ENCODE measurements at places on chromosomes 5 and 9. TPM values are rescaled to one million over a fixed set of nuclear protein-coding genes. Genes with fewer than 3 reads are reported as not detected.

Gene OR1J2
- not detected for total RNA-seq

Gene TGFBI
- total RNA-seq: 18.5 TPM

Gene TAF11L5
- not detected for total RNA-seq

Gene UQCRQ
- total RNA-seq: 115 TPM

Gene CA9
- total RNA-seq: not detected

Gene NUTM2G
- total RNA-seq: not detected

Gene STOML2
- total RNA-seq: 43.9 TPM

Gene GARIN3
- total RNA-seq: not detected

Gene ACOT12
- total RNA-seq: not detected

DNA sequence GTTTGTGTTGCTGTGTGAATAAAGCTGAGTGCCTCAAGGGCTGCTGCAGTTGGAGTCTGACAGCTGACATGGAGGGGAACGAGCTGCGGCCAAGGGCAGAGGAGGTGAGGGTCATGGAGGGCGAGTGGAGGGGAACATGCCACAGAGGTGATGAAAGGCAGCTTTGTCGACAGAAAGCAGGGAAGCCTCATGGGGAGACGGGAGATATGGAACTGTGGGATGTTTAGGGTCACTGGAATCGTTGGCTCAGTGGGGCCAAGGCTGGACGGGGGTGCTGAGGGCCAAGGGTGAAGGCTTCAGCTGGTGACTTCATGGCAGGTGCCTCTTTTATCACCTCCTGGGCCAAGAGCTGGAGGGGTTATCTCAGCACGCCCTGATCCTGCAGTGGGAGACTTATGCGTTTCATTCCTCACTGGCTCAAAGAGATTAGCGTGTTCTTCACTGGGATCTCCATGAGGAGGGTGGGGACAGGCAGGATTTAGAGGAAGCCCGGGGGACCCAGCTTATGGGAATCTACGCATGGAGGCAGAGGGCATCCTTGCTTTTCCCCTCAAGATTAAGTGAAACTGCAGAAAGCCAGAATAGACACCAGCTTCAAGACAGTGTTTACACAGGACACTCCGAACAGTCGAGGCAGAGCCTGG is 42.2 kb downstream of the FAM240B start:
- H3K27ac ChIP-seq: no peak overlapping the region
- no peaks in the 10 kb centered on the region for H3K4me1 ChIP-seq
- DNase-seq: no peak
- no peak overlapping the region for H3K4me3 ChIP-seq

GRCh38 chr9:97807681-97808080 is 45.3 kb upstream of the FOXE1 start:
- no peak overlapping the region for H3K27ac ChIP-seq
- DNase-seq: no peak
- peaks cover 6% of the 10 kb centered on the region for H3K4me1 ChIP-seq
- H3K27me3 ChIP-seq: peaks cover 6% of the 10 kb centered on the region

DNA sequence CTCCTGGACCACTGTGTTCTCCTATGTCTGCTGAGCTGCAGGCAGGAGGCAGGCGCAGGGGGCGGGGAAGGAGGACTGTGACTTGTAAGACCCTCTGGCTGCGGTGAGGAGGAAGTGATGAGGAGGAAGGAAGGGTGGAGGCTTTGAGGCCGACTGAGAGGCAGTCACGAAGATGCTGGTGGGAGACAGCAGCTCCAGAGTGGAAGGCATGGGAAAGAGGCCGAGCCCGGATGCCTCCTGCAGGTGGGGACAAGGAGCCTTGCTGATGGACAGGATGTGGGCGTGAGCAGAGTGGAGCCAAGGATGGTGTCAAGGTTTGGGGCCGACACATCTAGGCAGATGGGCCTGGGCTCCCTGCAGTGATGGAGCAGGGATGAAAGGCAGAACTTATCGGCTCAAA is 74.3 kb upstream of the ICE1 start:
- H3K27me3 ChIP-seq: no peaks in the 10 kb centered on the region
- H3K36me3 ChIP-seq: no peaks in the 10 kb centered on the region
- no peak overlapping the region for H3K27ac ChIP-seq
- H3K4me3 ChIP-seq: no peak overlapping the region
- H3K4me1 ChIP-seq: peaks cover 8% of the 10 kb centered on the region

GRCh38 chr9:91712811-91713210 is 237.2 kb downstream of the ROR2 start:
- peaks cover 2% of the 10 kb centered on the region for H3K27me3 ChIP-seq
- no peak overlapping the region for H3K4me3 ChIP-seq
- peaks cover 29% of the 10 kb centered on the region for H3K4me1 ChIP-seq
- H3K27ac ChIP-seq: peak overlapping the region; percentile 59
- no peaks in the 10 kb centered on the region for H3K36me3 ChIP-seq

DNA sequence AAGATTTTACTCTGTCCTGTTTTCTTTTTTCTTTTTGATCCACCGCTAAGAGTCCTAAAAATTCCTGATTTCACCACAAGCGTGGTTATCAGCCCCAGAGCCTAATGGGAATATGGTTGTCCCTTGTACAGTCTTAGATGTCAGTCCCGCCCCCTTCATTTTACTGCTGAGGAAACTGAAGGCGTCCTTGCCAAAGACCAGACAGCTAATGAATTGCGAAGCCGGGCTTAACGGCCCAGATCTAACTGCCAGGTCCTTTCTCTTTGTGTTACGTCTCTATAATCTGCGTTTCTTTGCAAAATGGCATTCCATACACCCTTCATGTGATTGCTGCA is 497 bp downstream of the NSA2 start:
- peak overlapping the region; percentile 67 for H3K27ac ChIP-seq
- no peaks in the 10 kb centered on the region for H3K27me3 ChIP-seq
- H3K36me3 ChIP-seq: peaks cover 22% of the 10 kb centered on the region
- peaks cover 16% of the 10 kb centered on the region for H3K4me1 ChIP-seq
- no peak for DNase-seq

DNA sequence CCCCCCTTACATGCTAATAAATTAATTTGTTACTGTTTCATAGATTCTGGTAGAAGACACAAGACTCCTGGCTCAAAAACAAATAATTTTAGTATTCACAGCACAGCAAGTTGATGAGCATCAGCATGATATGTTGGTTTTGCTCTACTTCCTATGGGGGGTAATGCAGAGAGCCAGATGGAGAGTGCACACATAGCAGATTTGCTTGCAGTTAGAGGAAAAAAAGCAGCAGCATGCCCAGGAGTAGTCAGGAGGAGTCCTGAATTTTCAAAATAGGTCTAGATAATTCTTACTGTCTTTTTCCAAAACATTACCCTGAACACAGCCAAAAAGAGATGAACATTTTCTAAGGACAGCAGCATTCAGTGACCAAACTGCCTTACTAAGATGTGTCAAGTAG is 261.3 kb downstream of the COX7C start:
- H3K27me3 ChIP-seq: no peaks in the 10 kb centered on the region
- H3K4me1 ChIP-seq: no peaks in the 10 kb centered on the region
- no peaks in the 10 kb centered on the region for H3K36me3 ChIP-seq
- H3K4me3 ChIP-seq: no peak overlapping the region

GRCh38 chr5:66871651-66872050 is 275.5 kb downstream of the MAST4 start:
- DNase-seq: no peak
- no peaks in the 10 kb centered on the region for H3K36me3 ChIP-seq
- H3K27ac ChIP-seq: no peak overlapping the region

DNA sequence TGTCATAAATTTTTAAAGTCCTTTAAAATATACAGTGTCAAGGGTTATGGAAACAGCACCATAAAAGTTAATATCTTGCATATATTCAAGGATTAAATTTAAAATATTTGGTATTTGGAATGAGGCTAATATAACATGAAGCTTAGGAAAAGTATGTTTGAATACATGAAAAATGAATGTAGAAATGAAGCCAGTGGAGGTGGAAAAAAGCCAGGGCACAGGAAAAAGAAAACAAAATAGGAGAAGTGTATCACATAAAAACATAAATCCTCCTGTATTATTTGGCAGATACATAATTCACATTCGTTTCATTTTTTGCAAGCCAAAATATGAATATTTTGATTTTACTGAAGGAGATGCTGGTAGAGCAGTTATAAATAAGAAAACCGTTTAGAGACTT is 587.0 kb upstream of the ZNF608 start:
- H3K4me1 ChIP-seq: no peaks in the 10 kb centered on the region
- no peaks in the 10 kb centered on the region for H3K36me3 ChIP-seq
- H3K27ac ChIP-seq: no peak overlapping the region
- H3K4me3 ChIP-seq: no peak overlapping the region
- H3K27me3 ChIP-seq: no peaks in the 10 kb centered on the region

DNA sequence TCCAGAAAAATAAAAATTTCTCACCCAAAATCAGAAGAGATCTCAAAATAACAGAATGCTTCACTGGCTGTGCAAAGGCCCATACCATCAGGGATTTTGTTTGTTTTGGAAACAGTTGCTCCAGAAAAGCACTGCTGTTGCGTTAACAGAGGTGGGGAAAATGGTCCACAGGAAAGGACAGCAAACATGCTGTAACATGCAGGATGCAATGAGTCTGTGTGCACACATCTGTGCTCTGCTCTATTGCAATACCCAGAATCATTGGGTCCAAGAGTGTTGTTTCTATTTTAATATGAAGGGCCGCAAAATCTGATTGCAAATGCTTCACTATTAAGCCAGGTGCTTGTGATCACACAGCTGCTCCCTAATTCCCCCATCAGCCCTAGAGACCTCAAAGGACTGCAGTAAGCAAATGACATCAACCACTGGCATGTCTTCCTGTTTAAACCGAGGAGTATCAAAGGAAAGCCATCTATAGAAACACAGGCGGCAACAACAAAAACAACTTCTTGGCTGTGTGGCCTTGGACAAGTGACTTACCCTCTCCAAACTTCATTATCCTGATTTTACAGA is 141.0 kb downstream of the DCP2 start:
- DNase-seq: no peak
- H3K27ac ChIP-seq: no peak overlapping the region
- no peaks in the 10 kb centered on the region for H3K4me1 ChIP-seq
- H3K36me3 ChIP-seq: no peaks in the 10 kb centered on the region
- H3K27me3 ChIP-seq: no peaks in the 10 kb centered on the region

GRCh38 chr9:105503881-105504280 is 54.0 kb upstream of the FKTN start:
- H3K36me3 ChIP-seq: no peaks in the 10 kb centered on the region
- H3K27me3 ChIP-seq: no peaks in the 10 kb centered on the region
- no peak overlapping the region for H3K4me3 ChIP-seq
- no peak overlapping the region for H3K27ac ChIP-seq
- no peaks in the 10 kb centered on the region for H3K4me1 ChIP-seq
- DNase-seq: no peak

- no peak overlapping the region for H3K27ac ChIP-seq
- peaks cover 11% of the 10 kb centered on the region for H3K4me1 ChIP-seq
- no peak overlapping the region for H3K4me3 ChIP-seq
- no peaks in the 10 kb centered on the region for H3K27me3 ChIP-seq
Measured at GRCh38 chr9:137666955-137667670, 48.3 kb downstream of the EHMT1 start.

DNA sequence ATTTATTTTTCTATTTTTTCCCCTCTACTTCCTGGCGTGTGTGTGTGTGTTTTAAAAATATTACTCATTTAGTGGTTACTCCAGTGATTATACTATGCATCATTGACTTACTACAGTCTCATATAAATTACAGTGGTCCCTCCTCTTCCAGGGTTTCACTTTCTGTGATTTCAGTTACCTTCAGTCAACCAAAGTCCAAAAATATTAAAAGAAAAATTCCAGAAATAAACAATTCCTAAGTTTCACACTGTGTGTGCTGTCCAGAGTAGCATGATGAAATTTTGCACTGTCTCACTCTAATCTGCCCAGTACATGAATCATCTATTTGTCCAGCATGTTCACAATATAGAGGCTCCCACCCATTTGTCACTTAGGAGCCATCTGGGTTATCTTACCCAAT is 47.4 kb upstream of the CCDC112 start:
- H3K27ac ChIP-seq: no peak overlapping the region
- no peaks in the 10 kb centered on the region for H3K36me3 ChIP-seq
- no peak for DNase-seq
- no peaks in the 10 kb centered on the region for H3K4me1 ChIP-seq
- H3K27me3 ChIP-seq: no peaks in the 10 kb centered on the region

DNA sequence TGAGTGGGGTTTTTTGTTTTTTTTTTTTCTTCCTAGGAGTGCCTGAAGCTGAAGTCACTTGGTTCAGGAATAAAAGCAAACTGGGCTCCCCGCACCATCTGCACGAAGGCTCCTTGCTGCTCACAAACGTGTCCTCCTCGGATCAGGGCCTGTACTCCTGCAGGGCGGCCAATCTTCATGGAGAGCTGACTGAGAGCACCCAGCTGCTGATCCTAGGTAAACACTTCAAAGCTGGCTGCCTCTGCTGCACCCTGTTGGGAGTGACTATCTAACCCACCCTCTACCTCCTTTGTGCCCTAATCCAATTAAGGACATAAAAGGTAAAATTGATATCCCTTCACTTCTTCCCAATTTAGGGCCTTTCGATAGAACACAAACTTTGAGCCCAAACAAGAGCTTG is 206.8 kb downstream of the SAXO1 start:
- DNase-seq: no peak
- H3K4me1 ChIP-seq: no peaks in the 10 kb centered on the region
- no peak overlapping the region for H3K4me3 ChIP-seq
- H3K27me3 ChIP-seq: no peaks in the 10 kb centered on the region
